ENCODE measurements at places on chromosomes 6 and 20.
A peak's percentile ranks its signal among the peaks of the same experiment; 100 is the strongest.

- DNase-seq = no peak
Observed at GRCh38 chr20:33862709-33863403, 51.7 kb downstream of the CHMP4B start.

GRCh38 chr20:46056027-46056833, 27.2 kb downstream of the SLC12A5 start:
- DNase-seq = no peak

- no peak for DNase-seq
Observed at GRCh38 chr6:44599672-44600071, 212.2 kb downstream of the CDC5L start.

DNA sequence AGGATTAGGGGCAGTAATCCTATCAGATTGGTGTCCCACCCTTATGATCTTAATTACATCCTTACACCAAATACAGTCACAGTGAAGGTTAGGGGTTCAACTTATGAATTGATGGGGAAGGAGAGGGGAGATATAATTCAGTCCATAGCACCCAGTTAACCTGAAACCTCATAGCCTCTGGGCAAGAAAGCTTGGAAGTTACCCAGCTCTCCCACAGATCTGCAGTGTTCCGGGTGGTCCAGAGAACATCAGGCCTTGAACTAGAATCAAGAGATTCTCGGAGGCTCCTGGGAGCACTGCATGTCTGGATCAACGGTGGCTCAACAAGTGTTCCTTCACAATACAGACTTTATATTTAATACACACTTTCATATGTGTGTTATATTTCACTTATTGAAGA, 392.6 kb upstream of the MARCKS start:
- no peak for DNase-seq

- DNase-seq = no peak
Observed at GRCh38 chr20:41654884-41655283, 36.7 kb upstream of the CHD6 start.

DNA sequence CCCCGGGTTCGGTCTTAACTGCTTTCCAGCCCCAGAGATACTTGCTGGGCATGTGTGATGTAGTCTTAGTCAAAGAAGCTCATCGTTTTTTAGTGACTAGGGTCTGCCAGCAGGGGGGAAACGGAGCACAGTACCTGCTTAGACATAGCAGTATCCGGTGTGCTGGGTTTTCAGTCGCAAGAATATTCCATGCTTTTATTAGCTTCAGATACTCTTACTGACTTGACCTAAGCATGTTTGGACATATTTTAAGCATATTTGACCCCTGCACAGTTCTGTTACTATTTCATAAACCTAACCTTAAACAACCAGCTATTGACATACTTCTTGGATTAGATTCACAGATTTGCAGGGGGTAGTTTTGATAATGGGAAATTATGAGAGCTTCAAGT, 3.0 kb downstream of the E2F3 start:
- peak; percentile 61 for DNase-seq
